ENCODE measurements at places on chromosomes 2 and 18. TPM values are rescaled to one million over a fixed set of nuclear protein-coding genes. Genes with fewer than 3 reads are reported as not detected.

B4GALT6 gene
- 3.0 TPM for total RNA-seq

- DNase-seq = no peak
These were observed 85.2 kb downstream of the INO80D start for GRCh38 chr2:206000776-206001175.

- DNase-seq = no peak
These were observed 28.1 kb downstream of the SGPP2 start for GRCh38 chr2:222452422-222452950.

DNA sequence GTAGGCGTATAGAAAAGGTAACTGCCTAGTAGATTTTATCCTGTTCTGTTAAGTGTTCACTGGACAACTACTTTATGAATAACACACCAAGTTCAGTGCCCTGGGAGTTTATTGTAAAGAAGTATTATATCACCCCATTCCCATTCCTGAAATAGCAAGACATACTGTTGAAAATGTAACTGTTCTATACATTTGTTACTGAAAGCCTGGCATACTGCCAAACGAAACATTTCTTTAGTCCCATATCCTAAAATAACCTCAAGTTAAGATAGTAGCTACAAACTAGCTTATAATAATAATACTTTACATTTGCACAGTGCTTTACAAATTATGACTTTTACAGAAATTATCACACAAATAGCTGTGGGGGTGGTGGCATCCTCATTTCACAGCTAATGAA, 25.1 kb downstream of the SPDYA start:
- no peak for DNase-seq

SERPINB13 gene
- total RNA-seq = not detected

DNA sequence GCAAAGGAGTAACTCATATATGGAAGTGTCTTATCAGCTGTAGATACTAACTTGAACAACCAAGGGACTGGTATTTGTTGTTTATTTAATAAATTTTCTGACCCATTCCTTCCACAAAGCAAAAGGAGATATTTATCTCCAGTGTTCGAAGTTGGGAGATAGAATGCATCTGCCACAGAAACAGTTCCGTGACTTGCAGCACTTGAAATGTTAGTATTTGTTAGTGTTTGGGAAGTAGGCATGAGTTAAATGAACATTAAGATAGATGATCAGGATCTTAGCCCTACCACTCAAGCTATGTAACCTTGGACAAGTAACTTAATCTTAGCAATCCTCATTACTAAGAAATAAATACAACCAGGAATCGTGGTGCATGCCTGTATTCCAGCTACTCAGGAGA, 12.1 kb upstream of the SULT1C4 start:
- DNase-seq = no peak

DNA sequence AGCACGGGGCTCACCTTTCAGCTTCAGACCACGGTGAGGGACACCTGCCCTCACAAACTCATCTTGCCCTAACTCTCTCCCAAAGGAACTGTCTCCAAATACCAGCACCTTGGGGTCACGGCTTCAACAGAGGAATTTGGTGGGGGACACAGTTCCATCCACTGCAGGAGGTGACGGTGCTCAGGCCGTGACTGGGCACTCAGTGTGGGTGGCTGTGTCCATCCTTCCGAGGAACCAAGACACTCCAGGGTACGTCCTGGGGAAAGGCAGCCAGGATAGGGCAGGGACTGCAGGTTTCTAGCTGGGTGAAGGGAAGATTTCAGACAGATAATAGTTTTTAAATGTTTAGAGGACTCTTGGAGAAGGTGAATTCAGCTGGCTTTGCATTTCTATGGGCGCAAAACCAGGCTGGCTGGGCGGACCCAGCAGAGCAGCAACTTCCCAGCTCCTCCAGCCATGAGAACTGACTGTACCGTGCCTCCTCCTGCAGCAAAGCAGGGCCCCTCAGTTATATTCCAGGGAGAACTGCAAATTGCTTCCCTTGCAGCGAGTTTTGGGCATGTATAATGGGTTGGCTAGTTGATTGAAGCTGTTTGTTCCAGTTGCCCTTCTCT, 23.9 kb upstream of the ALLC start:
- no peak for DNase-seq

DNA sequence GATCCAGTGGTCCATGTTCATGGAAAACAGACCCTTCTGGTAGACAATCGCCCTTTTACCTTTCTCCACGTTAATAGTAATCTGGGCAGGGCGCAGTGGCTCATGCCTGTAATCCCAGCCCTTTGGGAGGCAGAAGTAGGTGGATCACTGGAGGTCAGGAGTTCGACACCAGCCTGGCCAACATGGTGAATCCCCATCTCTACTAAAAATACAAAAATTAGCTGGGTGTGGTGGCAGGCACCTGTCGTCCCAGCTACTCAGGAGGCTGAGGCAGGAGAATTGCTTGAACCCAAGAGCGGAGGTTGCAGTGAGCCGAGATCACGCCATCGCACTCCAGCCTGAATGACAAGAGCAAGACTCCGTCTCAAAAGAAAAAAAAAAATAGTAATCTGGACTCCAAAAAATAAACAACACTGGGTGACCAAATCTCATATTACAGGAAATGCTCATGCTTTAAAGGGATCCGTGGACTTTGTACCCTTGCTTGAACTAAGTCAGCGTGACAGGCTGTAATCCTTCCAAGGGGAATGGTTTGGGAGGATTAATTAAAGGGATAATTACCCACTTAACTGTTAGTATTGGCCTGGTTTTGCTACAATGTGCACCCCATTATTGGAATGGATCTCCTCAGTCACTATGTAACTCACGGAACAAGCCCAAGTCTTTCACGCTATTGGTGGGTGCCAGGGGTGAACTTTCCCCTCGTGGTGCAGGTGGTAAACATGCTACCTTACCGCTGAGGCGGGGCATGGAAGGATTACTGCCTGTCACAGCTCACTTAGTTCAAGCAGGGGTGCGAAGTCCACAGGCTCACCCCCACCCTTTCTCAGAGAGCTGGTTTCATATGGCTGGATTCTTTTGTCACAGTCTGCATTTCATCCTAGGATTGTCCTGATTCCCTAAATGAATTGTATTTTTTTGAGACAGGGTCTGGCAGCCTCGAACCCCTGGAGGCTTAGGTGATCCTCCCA, 36.7 kb downstream of the PROC start:
- DNase-seq = no peak

DNA sequence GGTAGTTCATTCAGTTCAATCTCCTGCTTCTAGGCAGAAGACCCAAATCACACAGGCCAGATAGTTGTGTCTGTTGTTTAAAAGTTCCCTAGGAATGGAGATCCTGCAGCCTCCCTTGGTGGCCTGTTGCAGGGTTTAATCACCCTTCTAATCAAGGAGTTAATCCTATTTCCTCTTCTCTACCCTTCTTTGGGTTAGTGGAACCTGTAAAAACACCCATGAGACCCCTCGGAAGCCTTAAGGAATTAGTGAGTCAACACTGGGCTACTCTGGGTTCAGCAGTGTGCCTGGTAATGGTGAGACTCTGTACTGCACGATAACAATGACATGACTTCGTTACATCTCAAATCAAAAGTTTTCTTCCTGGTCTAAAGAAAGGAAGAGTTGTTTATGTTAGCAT, 217.6 kb upstream of the NRP2 start:
- DNase-seq = no peak

DNA sequence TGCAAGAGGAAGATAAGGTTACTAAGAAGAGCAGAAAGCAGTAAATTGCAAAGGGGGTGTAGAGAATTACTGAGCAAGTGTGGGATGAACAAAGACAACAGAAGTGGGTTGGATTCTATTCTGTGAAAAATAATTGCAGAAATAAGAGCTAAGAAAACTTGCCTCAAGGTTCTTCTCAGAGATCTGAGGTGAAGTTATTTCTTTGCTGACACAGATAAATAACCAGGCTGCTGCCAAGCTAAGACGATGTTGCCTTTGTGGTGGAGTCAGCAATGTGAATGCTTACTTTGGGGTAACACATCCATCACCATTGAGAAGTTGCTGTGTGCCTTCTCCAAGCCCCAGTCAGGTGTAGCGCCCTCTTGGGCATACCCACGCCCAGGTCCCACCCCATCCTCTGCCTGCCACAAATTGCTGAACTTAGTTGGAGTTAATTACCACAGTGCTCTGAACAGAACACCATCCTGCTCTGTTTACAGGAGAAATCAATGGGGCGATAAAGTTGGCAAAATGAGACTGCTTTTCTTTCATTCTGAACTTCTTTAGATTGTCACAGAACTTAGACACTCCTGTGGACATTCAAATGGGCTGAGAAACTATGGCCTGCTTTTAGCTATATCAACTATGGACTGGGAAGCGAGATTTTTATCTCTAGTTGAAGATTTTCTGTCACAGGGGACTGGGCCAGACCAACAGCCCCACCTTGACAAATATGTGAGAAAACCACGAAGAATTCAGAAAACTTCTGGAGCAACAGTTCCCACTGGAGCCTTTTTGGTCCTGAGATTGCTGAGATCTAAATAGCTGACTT, 283.6 kb downstream of the TMX3 start:
- DNase-seq = no peak

- DNase-seq = no peak
These were observed 14.1 kb upstream of the TMEFF2 start for GRCh38 chr2:192208848-192209247.

MEX3C gene
- total RNA-seq = 68.0 TPM

GRCh38 chr2:204625135-204625534, 79.9 kb downstream of the PARD3B start:
- no peak for DNase-seq

LAMA3 gene
- total RNA-seq = not detected

DNA sequence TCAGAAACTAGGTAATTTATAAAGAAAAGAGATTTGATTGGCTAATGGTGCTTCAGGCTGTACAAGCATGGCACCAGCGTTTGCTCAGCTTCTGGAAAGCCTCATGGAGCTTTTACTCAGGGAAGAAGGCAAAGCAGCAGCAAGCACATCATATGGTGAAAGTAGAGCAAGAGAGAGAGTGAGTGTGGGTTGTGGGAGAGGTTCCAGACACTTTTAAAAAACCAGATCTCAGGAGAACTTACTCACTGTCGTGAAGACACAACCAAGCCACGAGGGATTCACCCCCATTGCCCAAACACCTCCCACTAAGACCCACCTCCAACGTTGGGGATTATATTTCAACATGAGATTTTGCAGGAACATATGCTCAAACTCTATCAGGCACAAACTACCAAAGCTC, 554.6 kb upstream of the TNP1 start:
- DNase-seq = no peak

DNA sequence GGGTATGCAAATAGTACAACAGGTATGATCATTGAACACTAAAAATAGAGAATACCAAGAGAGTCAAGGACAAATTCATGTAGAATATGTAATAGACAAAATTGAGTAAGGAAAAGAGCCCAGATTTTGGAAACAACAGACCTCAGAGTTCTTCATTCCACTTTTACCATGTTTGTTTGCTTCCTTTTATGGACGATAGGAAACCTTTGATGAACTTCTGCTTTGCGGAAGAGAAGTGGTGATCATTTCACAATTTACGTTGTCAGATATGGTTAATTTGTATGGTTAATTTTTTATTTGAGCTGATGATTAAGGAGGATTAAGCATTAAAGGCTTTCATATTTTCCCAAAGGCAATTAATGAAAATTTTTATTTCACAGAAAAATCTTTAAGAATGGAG, 16.3 kb downstream of the MARCHF7 start:
- no peak for DNase-seq

IER3IP1 gene
- 14.7 TPM for total RNA-seq
